ENCODE measurements at places on chromosomes 1 and 21. TPM values are rescaled to one million over a fixed set of nuclear protein-coding genes. Genes with fewer than 3 reads are reported as not detected.

- DNase-seq, result no peak
These were observed 54.1 kb downstream of the VWA5B1 start for GRCh38 chr1:20344738-20345137.

DNA sequence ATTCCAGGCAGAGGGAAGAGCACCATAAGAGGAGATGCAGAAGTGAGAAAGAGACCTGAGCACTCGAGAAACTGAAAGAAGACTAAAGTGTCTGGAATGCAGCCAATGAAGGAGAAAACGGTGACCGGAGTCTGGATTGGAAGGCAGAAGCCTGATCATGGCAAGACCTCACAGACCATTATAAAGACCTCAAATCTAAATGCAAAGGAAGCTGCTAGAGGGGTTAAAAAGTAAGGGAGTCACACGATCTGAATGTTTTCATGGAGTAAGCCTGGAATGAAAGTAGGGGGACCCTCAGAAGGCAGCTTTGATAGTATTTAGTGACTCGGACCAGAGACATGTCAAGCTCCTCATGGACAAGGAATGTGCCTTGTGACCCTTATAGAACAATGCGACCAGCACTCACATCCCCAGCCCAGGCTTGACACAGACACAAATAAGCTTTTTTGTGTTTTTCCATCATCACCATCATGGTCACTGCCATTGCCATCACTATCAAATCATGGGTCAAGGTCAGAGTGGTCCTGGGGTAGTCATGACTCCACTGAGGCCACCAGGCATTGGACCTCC is 183.6 kb downstream of the SEC16B start:
- no peak for DNase-seq

DNA sequence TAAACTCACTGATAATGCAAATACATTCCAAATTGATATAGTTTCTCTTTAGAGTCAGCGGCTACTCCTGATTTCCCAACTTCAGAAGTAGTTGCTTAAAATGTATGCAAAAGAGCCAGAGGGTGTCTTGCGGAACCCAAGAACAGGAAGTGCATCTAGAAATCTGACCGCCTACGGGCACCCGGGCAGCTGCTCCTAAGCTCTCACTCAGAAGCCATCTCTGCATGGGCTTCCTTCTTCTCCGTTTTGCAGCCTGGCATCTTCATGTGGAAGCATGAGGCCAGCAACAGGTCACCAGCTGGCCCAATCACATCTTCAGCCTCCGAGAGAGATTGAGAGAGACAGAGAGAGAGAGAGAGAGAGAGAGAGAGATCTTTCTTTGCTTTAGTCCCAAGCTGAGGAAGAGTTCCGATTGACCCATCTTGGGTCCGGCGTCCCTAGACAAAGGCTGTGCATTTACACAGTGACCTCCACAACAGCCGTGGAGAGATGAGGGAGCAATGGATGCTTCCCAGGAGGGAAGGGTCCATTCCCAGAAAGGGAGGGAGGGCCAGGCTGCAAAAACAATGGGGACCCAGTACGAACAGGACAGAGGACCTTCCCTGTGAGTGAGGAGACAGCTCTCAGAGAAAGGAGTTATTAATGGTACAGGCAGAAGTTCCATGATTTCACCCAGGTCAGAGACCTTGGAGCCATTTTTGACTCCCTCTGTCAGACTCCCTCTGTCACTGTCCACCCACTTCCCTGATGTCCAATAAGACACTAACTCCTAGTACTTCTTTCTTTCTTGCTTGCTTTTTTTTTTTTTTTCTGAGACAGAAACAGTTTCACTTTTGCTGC is 28.2 kb upstream of the SLC30A1 start:
- DNase-seq, result peak; percentile 31

DNA sequence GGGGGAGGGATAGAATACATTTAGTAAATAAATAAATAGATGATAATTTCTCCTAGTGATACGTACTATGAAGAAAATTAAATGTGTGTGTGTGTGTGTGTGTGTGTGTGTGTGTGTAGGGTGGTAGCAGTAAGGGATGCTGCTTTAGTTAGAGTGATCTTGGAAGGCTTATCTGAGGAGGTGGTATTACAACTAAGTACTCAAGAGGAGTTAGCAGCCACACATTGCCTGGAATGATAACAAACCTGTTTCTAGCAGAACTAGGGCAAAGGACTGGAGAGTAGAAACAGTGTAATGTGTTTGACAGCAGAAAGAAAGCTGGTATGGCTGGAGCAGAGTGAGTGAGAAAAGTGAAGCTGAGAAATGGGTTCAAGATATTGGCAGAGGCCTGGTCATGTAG is 58.3 kb upstream of the FASLG start:
- DNase-seq, result no peak

- no peak for DNase-seq
These were observed 61.6 kb downstream of the KDM1A start for GRCh38 chr1:23080885-23081284.

Gene CRYAA
- total RNA-seq, result not detected
